AG04450 (cell line): ENCODE measurements at places on chromosomes 12 and 14. TPM values are rescaled to one million over a fixed set of nuclear protein-coding genes. Genes with fewer than 3 reads are reported as not detected.

NTF3 gene
- polyA plus RNA-seq = 28.7 and 31.5 TPM in 2 replicates

PLBD1 gene
- polyA plus RNA-seq = 0.31 and 0.37 TPM in 2 replicates

- no peak for DNase-seq
These were observed 2.9 kb downstream of the ZFHX2 start for GRCh38 chr14:23548351-23549318.

EGLN3 gene
- 0.04 TPM in 1 of 2 replicates, not detected in the other for polyA plus RNA-seq

DRAM1 gene
- polyA plus RNA-seq = 54.9 and 57.5 TPM in 2 replicates

DNA sequence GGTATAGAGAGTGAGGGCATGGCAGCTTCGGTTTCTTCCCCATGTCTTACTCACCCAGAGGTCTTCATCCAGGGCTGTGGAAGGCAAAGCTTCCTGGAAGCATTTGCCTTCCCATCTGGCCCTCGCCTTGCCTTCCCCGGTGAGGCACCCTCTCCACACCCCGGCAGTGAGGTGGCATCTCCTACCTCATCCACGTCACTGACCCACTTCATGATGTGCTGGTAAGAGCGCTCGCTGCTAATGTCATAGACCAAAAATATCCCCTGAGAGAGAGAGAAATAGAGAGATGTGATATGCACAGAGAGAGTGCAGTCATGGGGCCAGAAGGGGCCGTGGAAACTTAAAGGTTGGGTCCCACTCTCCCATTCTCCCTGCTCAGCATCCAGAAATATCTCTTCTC is 8.3 kb upstream of the GPX2 start:
- DNase-seq = no peak

DNA sequence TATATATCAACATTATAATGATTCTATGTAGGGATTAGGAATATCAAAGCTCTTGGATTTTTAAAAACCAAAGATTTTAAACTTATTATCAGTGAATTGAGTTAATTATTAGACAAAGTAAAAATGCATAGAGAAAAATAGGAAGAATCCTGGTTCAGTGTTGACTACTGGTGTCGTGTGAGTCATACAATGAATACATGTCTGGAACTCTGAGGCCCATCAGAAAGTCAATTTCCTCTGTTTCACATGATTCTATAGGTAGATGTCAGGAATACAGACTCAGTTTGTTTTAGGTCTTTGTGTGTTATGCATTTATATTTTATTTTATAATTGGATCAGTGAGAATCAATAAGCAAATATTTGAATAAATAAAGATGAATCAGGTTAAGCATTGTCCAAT is 84.5 kb upstream of the RTL1 start:
- DNase-seq = no peak

DNA sequence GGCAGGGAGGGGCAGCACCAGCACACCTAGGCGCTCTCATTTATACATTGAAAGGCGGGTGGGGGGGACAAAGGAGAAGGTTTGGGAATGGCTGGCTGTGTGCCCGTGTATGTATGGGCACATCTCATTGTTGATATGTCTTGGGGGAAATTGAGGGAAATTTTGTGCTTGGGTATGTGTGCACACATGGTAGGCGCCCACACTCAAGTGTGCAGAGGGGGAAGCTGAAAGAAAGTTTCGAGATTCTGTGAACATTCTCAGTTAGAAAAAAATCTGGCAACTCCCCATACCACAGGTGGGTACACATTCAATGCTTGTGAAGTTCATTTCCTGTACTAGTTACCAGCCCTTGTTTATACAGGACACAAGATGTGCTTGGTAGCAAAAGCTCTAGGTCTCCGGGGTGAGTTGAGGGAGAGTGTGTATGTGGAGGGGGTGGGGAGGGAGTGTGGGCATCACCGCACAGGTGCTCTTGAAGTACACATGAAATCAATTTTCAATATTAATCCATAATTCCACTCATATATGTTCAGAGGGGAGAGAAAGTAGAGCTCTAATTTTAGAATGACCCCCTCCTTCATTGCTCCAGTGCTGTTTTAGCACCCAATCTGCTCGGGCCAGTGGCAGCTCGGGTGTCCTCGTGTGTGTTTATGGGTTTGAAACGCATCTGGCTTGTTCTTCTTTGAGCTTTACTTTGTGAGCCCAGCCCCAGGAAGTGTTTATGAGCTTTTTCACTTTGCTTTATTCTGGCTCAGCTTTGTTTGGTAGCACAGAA is 286.0 kb downstream of the ZFP36L1 start:
- no peak for DNase-seq

GRCh38 chr14:75662966-75663365 is 1.9 kb downstream of the TTLL5 start:
- no peak for DNase-seq

DNA sequence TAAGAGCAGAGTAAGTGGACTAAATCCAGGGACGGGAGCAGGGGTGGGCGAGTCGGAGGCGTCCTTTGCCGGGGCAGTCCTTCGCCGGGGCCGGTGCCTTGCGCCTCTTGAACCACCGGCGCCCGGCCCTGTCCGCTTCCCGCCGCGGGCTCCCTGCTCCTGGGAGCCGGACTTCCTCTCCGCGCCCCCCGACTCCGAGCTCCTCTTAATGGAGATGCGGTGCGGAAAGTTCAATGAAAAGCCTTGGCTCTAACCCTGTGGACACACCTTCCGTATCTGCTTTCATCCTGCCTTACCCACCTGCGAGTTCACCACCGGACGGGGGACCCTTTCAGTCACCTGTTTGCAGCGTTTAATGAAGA is 412 bp downstream of the FGFR1OP2 start:
- DNase-seq = no peak

BICDL1 gene
- polyA plus RNA-seq = not detected in 2 replicates

IAPP gene
- not detected in 2 replicates for polyA plus RNA-seq

SMIM41 gene
- not detected in 2 replicates for polyA plus RNA-seq

OTUB2 gene
- 2.1 and 2.3 TPM in 2 replicates for polyA plus RNA-seq

- DNase-seq = peak; percentile 30
These were observed 186.4 kb upstream of the PRMT8 start for GRCh38 chr12:3304436-3305165.

PZP gene
- not detected in 2 replicates for polyA plus RNA-seq

DNA sequence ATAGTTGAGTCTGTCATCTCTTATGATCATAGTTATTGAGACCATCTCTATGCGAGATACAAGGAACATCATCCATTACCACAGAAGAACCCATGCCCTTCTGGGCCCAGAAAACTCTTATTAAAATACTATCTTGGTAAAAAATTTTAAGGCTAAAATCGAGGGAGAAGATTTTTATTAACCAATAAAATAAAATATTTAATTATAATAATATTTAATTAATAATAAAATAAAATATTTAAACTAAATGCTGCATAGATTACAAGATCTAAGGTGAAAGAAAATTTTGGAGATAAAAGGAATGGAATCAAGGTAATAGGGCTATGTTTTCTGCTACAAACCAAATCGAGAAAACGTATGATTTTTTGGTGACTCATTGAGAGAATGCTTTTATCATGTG is 540.2 kb downstream of the KCNH5 start:
- DNase-seq = no peak
